HuH-7.5 (cell line): ENCODE measurements at places on chromosomes 11 and 22.

- no peak for DNase-seq
Observed at GRCh38 chr11:102573851-102574250, 43.3 kb upstream of the MMP7 start.

- DNase-seq, result no peak
Observed at GRCh38 chr11:131302836-131303235, 67.6 kb upstream of the NTM start.

DNA sequence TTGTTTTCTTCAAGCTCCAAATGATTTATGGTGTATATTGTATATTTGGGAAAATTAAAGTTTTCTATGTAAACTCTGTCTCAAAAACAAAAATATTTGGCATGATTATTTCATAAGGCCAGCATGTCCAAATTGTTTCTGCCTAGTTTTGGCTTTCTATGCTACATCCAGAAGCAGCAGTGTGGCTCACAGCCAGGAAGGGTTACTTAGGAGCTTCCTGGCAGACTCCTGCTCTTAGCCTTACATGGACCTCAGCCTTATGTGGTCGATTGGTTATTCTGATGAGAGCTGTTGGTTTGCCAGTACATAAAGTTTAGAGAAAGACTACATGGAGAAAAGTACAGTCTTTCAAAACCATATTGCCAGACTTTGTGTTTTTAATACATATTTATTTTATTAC lies 297.7 kb upstream of the FAT3 start:
- DNase-seq, result no peak

DNA sequence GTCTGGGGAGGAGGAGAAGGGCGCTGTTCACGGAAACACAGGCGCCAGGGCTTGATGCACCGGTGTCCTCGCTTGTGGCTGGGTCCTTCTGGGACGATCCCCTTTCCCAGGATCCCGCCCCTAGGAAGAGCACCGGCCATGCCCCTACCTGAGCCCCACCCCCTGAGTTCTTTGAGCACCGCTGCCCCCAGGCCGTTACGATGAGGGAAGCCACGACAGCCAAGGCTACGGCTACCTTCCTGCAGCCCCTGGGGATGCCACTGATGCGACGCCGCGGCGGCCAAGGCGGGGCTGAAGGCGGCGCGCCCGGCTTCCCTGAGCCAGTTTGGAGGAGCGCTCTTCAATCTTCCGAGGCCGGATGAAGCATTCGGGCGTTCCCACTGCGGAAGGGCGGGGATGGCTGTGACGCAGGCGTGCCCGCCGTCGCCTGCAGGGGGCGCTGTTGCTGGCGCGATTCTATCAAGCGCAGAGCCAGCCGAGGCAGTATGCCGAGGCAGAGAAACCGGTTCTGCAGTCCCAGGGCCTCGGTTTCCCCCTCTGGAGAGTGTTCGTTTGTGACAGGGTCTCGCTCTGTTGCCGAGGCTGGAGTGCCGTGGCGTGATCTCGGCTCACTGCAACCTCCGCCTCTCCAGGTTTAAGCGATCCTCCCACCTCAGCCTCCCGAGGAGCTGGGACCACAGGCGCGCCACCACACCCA lies 9.7 kb upstream of the NEFH start:
- DNase-seq, result peak; percentile 96

DNA sequence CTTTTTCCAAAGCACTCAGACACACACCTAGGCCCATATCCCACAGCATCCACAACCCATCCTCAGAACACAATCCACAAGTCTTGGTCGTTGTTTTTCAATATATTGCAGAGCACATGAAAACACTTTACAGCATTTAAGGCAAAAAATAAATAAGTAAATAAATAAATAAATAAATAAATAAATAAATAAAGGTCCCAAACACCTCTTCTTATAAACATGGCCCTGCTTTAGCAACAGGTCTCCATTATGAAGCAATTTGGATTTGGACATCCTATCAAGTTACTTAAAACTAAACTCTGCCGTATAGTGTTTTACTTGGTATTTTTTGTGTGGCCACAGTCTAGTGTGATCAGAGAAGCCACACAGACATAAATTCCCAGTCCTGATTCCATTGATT lies 10.7 kb upstream of the PLEKHA7 start:
- no peak for DNase-seq
